ENCODE measurements at places on chromosomes 7 and 10. TPM values are rescaled to one million over a fixed set of nuclear protein-coding genes. Genes with fewer than 3 reads are reported as not detected.

Gene ZNF33B
- 7.7 TPM for total RNA-seq

Gene KCNK18
- not detected for total RNA-seq

Gene ORAI2
- total RNA-seq, result 22.8 TPM

Gene OR6B1
- not detected for total RNA-seq

Gene NUTM2E
- total RNA-seq, result under 0.01 TPM

Gene TEX36
- total RNA-seq, result not detected

Gene TUBAL3
- not detected for total RNA-seq

Gene PDCD4
- total RNA-seq, result 37.3 TPM

Gene OR2A42
- not detected for total RNA-seq

Gene PON2
- 42.0 TPM for total RNA-seq

Gene MYH16
- not detected for total RNA-seq

Gene TMEM130
- 0.14 TPM for total RNA-seq

Gene FAM131B
- 1.00 TPM for total RNA-seq

Gene GPRIN2
- under 0.01 TPM for total RNA-seq

Gene DYDC1
- not detected for total RNA-seq

Gene CD36
- 24.7 TPM for total RNA-seq

Gene VAX1
- total RNA-seq, result not detected

Gene TUBB8
- total RNA-seq, result under 0.01 TPM

Gene EBLN1
- total RNA-seq, result not detected

Gene ASAH2B
- 2.3 TPM for total RNA-seq

Gene NUDT13
- total RNA-seq, result 1.4 TPM

Gene IFIT1B
- total RNA-seq, result not detected

Gene EFCAB10
- total RNA-seq, result not detected

Gene CTBP2
- 48.5 TPM for total RNA-seq

Gene CLDN15
- total RNA-seq, result 1.8 TPM

Gene SPDYE16
- not detected for total RNA-seq

Gene ATRNL1
- 0.18 TPM for total RNA-seq

Gene ASB10
- not detected for total RNA-seq

Gene PPA1
- 191 TPM for total RNA-seq

Gene PNLIPRP1
- not detected for total RNA-seq

Gene CACNB2
- total RNA-seq, result 9.0 TPM

Gene HOXA6
- 4.4 TPM for total RNA-seq

Gene WNT8B
- total RNA-seq, result not detected

Gene PARD3
- total RNA-seq, result 50.8 TPM

Gene C10orf53
- total RNA-seq, result not detected

Gene LRRC61
- total RNA-seq, result 0.85 TPM

Gene MINDY3
- total RNA-seq, result 26.7 TPM

Gene METTL27
- total RNA-seq, result 2.3 TPM

Gene CPN1
- total RNA-seq, result not detected

Gene PTF1A
- not detected for total RNA-seq

Gene RET
- total RNA-seq, result 0.28 TPM

Gene CCL24
- 0.28 TPM for total RNA-seq

Gene HIF1AN
- 8.5 TPM for total RNA-seq

Gene FOXP2
- 2.4 TPM for total RNA-seq

Gene GDF10
- total RNA-seq, result 1.2 TPM

Gene RARRES2
- 46.9 TPM for total RNA-seq

Gene GIMAP8
- 0.09 TPM for total RNA-seq

Gene SFTPD
- total RNA-seq, result not detected

Gene KIF11
- 3.4 TPM for total RNA-seq

Gene SPDYE2B
- not detected for total RNA-seq

Gene HOXA2
- total RNA-seq, result 0.18 TPM

Gene ERVW-1
- total RNA-seq, result not detected

Gene TRPV5
- not detected for total RNA-seq

Gene TRIM50
- not detected for total RNA-seq

Measured in smooth muscle cell of bladder (primary cell).